ENCODE measurements at places on chromosomes 4 and X. TPM values are rescaled to one million over a fixed set of nuclear protein-coding genes. Genes with fewer than 3 reads are reported as not detected.

XAGE2 gene
- total RNA-seq, result not detected

FHDC1 gene
- total RNA-seq, result 0.51 TPM

STOX2 gene
- 10.0 TPM for total RNA-seq

RHOXF1 gene
- total RNA-seq, result not detected

- no peak for DNase-seq
These were observed 498.1 kb downstream of the NLGN4X start for GRCh38 chrX:5730556-5730955.

- DNase-seq, result peak; percentile 67
These were observed at the start of gene SLIT2 for GRCh38 chr4:20251796-20252655. Gene SLIT2, plus strand, starts transcription at chr4:20251905. Its CDS starts 1,911 bp downstream, at chr4:20253816.

DNA sequence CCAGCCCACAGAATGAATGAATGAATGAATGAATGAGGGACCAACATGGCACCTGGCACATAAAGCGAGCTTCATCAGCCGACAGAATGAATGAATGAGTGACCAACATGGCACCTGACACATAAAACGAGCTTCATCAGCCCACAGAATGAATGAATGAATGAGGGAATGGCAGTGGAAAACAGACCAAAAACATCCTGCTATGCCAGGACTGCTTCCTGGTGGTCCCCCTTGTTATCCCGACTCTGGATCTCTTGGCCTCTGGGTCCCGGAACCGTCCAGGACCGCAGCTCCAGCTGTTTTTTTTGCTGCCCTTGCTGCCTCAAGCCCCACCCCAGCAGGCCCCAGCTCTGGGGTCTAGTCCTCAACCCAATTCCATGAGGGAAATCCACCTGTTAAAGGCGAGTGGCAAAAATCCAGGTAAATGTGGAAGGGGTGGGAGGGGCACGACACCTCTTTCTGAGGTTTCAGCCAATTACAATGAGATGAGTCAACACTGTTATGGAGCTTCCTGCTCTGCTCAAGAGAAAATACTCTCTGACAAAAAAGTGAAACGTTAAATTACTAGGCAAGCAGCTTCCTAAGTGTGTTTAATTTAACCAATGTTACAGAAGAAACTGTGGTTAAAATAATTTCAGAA, 72.0 kb upstream of the MTNR1A start:
- no peak for DNase-seq

DNA sequence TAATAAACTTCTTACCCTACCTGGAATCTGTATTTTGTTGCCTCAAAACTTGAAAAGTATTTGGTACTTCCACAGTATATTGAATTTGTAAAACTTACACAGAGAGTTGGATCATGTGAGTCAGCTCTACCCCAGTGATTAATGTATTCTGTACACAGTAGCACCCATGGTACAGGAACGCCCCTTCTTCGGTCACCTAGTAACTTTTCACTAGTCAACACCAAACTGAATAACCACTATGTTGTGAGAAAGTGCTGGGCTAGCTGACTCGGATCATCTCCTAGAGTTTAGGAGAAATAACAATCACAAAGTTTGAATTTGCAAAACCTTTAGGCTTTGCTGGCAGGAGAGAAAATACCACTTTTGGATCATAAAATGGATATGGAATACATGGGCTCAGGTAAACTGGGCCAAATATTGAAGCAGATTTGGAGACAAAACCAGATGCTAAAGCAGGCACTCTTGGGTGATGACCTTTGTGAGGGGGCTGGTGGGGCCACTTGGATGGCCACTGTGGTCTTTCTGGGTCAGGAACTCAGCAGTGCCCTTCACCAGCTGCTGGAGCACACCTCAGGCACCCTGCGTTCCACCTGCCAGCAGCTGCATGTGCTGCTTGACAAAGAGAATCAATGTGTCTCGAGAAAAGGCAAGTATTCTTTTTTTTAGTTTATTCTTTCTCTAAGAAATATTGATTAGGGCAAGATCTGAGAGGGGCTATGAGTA, at the start of gene DTHD1:
TSS of gene DTHD1 (plus strand) at position 233 of the 723 bp plus-strand sequence. CDS start at position 376, 143 bp downstream.
- DNase-seq, result no peak

Measured in dermis microvascular lymphatic vessel endothelial cell (primary cell).